ENCODE measurements at places on chromosomes 1 and 21. TPM values are rescaled to one million over a fixed set of nuclear protein-coding genes. Genes with fewer than 3 reads are reported as not detected.

GRCh38 chr1:80018348-80018747 lies 1011.8 kb upstream of the ADGRL4 start:
- DNase-seq: no peak

DNA sequence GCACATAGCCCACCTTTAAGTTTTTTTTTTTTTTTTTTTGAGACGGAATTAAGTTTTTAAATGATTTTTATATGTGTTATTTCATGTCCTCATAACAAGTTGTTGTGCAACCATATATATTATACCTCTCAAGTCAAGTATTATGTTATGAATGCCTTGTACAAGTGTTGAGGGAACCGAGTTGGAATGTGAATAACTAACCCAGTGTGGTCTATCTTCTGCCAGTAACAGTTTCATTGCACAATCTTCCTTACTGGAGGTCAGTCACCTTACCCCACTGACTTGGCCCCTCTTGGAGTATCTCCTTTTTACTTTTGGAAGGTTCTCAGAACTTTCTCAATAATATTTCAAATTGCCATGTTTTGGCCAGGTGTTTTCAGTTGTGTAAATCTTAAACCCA lies 201.9 kb downstream of the CACNA1E start:
- DNase-seq: no peak

DNA sequence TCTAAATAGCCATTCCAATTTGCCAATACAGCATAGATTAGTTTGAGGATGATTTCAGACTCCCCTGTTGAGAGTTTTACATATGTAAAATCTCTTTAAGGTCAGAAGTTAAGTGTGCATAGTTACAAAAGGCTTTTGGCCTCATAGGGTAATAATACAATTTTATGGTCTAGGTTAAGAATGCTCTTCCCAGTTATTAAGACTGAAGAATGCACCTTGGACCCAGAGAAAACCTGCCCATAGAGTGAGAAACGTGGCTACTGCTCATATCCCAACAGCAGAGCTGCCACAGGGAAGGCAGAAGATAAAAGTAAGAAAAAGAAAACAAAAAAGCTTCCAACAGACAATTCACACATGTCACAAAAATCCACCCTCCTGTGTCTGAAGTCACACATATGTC lies 255.9 kb downstream of the LMO4 start:
- no peak for DNase-seq

The PGD gene
- 44.4 TPM for total RNA-seq

DNA sequence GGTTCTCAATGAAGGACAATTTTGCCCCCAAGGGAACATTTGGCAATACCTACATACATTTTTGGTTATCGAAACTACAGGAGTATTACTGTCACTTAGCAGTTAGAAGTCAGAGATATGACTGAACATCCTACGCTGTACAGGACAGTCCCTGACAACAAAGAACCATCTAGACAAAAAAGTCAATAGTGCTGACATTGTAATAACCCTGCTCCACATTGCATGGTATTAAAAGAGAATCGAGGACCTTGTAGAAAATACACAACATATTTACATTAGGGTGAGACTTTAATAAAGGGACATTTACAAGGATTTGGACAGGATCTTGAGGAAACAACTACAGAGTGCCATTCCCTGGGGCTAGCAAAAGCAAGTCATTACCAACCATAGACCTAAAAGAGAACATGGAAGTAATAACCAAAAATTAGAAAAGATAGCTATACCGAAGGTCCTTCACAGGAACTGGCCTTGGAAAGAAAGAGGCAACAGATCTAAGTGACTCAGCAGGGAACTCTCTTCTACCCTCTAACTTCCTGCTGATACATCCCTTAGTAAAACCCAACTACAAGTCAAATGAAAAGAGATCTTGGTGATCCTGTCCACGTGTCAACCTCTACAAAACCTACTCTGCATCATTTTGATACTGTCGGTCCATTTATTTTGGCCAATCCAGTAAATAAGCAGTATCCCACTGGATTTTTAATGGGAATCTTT lies 40.2 kb downstream of the ANGPTL3 start:
- DNase-seq: no peak

The FABP3 gene
- 60.3 TPM for total RNA-seq

The EFNA3 gene
- total RNA-seq: not detected

GRCh38 chr21:18831942-18832676 lies 428.5 kb upstream of the TMPRSS15 start:
- DNase-seq: no peak

DNA sequence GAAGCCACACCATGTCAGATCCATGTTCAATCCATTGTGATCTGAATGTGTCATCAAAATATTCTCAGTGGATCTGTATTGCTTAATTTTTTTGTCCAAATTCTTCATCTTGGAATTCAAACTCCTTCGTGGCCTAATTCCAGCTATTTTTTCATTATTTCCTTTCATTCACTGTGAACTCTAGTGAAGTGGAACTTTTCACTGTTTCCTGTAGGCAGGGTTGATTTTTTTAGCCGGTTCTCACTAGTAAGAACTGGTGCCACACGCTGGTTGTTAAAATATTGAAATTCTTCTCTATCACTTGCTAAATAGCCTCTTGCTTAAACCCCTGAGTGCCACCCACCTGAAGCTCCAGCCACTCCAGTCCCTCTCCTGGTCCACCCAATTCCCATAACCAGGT lies 7.6 kb upstream of the S100A11 start:
- no peak for DNase-seq

DNA sequence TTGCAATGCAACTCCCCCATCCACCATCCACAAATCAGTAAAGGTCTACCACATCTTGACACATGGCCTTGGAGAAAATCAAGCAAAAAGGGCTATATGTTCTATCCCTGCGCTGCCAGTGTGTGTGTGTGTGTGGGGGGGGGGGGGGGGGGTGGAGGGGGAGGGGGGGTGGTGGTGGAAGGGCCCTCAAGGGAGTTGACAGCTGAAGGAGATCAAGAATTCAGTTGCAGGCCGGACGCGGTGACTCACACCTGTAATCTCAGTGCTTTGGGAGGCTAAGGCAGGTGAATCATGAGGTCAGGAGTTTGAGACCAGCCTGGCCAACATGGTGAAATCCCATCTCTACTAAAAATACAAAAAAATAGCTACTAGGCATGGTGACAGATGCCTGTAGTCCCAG lies 37.6 kb upstream of the CLIC4 start:
- DNase-seq: no peak

The CD160 gene
- total RNA-seq: 4.8 TPM

The C1orf226 gene
- total RNA-seq: 4.3 TPM
